Common myeloid progenitor, CD34-positive (primary cell): ENCODE measurements at places on chromosomes 13 and 19.

- DNase-seq = no peak
Observed at GRCh38 chr13:48892688-48893075, 83.0 kb upstream of the FNDC3A start.

GRCh38 chr13:57558051-57558467 is 73.5 kb upstream of the PCDH17 start:
- peak; percentile 18 for DNase-seq

DNA sequence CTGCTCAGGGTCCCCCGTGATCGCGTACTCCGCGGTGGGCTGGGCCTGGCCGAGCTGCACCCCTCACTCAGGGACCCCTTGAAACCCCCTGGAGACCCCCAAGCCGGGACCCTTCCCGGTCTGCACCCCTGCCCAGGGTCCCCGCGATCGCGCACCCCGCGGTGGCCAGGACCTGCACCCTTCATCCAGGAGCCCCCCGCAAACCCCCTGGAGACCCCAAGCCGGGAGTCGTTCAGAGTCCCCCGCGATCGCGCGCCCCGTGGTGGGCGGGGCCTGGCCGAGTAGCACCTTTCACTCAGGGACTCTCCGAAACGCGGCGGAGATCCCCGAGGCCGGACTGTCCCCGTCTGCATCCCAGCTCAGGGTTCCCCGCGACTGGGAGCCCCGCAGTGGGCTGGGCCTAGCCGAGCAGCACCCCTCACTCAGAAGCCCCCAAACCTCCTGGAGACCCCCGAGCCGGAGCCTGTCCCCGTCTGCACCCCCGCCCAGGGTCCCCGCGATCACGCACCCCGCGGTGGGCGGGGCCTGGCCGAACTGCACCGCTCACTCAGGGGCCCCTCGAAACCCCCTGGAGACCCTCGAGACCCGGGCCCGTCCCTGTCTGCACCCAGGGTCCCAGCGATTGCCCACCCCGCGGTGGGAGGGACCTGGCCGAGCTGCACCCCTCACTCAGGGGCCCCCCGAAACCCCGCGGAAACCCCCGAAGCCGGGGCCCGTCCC is 748 bp downstream of the LMNB2 start:
- no peak for DNase-seq

GRCh38 chr13:94248454-94249228 is 230.8 kb downstream of the DCT start:
- DNase-seq = no peak

DNA sequence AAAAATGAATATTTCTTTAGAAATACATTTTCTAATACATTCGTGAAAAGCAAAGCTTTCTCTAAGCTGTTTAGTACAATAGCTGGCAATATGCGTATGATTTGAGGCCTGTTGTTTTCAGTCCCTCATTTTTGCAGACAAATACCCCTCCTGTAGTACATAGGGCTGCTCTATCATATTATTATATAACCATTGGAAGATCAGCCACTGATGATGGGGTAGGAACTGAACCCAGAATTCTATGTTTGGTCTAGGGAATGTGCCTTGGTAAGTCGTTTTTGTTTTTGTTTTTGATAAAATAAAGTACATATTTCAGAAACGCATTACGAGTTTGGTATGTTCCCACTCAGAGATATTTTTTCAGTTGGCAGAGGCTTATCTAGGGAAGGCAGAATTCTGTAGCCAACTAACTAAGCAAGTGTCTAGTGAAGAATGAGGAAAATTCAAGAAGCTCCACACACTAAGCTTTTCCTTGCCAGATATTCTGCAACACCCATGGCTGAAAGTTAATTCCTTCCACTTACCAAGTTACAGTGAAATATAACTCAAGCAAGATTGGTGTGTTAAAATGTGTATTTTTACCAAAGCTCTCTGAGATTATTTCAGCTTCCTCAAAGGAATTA is 656.9 kb upstream of the MIR17HG start:
- DNase-seq = no peak

- no peak for DNase-seq
Observed at GRCh38 chr13:36352350-36352749, 6.2 kb upstream of the SPART start.
